ENCODE measurements at places on chromosomes 2 and 18.
A peak's percentile ranks its signal among the peaks of the same experiment; 100 is the strongest.

GRCh38 chr2:173868406-173868805, 96.8 kb downstream of the SP3 start:
- DNase-seq = no peak

DNA sequence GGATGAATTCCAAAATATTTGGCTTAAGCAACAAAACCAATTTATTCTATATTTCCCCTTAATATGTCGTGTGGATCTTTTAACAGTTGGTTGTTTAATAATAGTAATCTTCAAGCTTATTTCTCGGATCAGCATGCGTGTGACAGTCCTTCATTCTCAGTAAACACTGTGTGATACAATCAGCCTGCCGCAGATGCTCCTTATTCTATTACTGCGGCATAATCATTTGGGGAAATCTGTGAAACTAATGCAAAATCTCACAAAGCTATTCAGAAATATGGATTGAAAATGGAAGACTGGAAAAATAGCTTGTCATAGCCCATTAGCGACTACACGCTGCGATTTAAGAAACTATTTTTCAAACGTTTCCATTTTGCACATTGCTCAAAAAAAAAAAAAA, 36.9 kb downstream of the LINC00305 start:
- no peak for DNase-seq

DNA sequence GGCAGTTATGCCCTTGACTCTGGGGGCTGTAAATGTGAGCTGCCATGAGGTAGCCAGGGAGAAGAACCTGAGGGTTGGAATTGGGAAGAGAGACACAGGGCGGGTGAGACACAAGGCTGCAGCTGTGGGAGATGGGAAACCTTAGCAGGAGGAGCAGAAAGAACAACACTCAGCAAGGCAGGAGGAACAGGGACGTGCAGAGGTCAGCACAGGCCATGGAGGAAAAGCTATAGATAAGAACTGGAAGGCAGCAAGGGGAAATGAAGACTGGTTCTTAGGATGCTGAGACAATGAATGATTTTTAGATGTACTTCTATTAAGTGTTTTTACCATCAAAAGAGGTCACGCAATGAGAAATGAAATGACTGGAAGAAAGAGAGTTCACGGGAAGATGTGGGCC, 80.2 kb downstream of the USP40 start:
- no peak for DNase-seq

DNA sequence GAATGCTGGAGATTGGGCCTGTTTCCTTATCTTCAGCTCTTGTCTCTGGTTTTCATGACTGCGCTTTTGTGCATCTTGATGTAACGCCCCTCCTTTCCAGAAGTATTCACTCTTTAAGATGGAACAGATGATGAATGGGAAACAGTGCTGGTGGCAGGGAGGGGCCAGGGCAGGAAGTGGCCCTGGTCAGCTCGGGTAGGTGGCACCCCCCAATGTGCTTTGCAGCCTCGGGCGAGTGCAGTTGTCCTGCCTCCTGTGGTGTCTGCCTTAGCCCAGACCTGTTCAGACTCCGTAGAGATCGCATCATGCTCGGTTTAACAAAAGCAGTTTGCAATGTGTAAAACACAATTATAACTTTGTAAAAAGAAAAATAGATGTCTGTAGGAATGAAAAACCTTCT, 17.0 kb upstream of the MGAT4A start:
- DNase-seq = peak; percentile 80

- DNase-seq = peak; percentile 86
Observed at GRCh38 chr2:24613154-24613814, 122.2 kb downstream of the NCOA1 start.

- no peak for DNase-seq
Observed at GRCh38 chr18:78758496-78758895, 221.1 kb upstream of the SALL3 start.

GRCh38 chr2:241330616-241330981, 14.9 kb downstream of the SEPTIN2 start:
- DNase-seq = no peak

DNA sequence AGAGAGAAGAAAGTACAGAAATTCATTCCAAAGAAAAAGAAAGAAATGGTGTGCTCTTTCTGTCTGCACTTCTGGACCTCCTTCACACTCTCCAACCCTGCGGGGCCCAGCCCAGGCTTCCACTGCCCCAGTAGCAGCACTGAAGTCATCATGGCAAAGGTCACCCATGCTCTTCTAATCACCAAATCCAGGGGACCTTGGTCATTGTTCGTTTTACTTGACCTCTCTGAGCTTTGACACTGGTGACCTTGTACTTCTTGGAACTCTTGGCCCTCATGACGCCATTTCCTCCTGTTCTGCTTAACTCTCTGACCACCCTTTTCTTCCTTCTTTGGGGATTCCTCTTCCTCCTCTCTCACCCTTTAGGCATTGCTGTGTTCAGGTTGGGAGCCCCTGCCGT, 105.6 kb downstream of the SMAD7 start:
- DNase-seq = no peak

- no peak for DNase-seq
Observed at GRCh38 chr2:86249176-86249575, 49.9 kb downstream of the MRPL35 start.

DNA sequence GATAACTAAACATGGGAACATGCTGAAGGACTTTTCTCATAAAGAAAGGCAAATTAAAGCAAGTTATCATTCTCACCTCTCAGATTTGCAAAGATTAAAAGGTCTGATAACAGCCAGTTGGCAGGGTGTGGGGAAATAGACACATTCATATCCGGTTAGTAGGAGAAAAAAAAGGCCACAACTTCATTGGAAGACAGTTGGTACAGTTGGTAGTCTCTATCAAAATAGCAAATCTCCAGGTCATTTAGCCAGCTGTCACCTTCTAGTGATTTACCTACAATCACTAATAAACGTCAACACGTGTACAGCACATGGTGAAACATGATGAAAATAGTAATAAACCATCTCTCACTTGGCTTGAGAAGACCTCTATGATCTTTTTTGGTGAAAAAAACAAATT, 16.6 kb downstream of the INPP5D start:
- no peak for DNase-seq

DNA sequence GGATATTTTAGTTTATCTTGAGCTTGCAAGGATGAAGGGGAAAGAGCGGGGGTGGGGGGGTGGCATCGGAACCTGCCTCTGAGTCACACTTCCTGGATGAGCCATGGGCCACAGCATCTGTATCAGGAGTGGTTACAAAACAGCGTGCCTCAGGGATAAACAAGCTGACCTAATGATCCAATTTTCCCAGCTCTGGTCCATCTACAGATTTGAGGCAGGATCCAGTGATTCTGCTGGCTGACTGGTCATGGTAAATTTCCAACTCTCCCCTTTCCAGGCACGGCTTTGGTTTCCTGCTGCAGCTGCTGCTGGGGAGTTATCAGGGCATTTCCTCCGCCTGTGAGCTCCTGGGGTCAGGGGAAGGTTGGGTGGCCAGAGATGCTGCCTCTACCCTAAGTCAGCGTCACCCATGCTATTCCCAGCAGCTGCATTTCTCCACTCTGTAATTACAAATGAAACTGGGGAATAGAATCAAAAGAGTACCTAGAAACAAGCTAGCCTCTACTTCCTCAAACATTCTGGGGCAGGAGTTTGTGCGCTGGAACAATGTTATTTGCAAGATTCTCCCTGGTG, 4.7 kb upstream of the HPCAL1 start:
- no peak for DNase-seq

DNA sequence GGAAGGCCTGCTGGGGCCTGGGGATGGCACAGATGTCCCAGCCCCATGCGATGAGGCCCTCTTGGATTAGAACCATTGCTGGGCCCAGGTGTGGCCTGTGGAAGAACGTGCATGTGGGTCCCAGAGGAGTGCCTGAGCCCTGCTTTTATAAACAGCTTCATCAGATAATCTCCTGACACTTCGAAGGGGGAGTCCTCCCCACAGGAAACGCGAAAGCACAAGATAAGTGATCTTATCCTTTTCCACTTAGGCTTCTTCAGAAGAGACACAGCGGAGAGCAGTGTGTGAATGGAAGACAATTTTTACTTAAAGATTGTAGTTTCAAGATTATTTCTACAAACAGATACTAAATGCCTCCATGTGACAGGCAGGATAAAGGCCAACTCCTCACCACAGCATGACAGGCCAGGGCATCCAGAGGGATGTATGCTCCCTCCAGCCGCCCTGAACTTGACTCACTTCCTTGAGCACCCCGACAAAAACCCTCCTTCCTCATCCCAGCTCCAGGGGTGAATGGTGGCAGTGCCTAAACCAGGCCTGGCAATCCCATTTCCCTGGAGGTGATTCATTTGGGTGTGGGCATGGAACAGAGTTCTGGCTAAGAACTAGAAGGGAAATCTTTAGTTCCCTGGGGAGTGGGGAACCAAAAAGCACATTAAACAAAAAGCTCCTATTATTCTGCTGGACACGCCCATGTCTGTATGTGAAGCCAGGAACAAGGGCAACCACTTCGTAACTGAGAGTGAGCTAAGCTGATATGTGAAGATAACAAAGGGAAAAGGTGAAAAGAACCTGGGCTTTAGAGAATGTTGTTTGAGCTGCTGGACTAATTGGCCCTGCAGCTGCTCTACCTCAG, 56.2 kb upstream of the TMEM163 start:
- peak; percentile 98 for DNase-seq

GRCh38 chr2:167692936-167693335, 554.5 kb downstream of the STK39 start:
- DNase-seq = no peak

DNA sequence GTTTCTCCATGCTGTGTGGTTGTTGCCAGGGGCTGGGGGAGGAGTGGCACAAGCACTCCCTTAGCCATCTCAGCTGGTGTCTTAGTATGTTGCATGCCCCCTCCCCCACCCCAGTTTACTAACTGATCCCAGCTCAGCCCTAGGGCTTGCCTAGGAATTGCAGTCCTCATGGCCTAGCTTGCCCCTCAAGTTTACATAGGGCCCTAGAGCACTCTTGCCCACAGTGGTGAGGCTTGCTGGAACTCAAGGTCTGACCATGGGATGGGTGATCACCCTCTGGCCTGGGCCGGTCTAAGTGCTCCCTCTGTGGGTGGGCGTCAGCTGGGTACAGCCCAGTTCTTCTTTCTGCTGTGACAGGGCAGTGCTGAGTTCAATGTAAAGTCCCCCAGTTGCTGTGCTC, 156.1 kb upstream of the PIEZO2 start:
- DNase-seq = no peak

DNA sequence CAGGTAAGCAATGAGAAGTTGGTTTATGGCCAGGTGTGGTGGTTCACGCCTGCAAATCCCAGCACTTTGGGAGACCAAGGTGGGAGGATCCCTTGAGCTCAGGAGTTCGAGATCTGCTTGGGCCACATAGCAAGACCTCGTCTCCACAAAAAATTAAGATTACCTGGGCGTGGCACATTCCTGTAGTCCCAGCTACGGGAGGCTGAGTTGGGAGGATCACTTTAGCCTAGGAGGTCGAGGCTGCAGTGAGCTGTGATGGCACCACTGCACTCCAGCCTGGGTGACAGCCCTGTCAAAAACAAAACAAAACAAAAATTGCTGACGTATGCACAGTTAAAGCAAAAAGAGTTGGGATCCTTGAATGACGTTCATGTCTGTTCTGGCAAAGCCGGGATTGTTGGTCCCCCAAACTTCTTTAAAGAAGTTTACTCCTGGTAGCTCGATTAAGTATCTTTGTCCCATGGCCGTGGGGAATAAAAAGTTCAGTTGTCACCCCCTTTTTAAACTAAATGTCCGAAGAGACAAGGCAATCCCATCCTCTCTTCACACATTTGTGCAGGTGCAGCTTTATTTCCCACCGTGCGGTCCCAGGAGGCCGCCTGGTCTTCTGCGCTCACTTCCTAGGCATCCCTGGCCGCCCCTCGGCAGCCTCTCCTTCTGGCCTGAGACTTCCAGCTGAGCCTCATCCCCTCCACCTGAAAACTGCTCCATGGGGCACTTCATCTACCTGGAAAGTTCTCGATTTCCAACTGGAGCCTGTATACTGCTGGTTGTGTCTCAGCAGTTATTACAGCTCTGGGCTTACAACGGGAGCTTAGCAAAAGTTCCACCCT, 762 bp upstream of the SPOPL start:
- peak; percentile 71 for DNase-seq

DNA sequence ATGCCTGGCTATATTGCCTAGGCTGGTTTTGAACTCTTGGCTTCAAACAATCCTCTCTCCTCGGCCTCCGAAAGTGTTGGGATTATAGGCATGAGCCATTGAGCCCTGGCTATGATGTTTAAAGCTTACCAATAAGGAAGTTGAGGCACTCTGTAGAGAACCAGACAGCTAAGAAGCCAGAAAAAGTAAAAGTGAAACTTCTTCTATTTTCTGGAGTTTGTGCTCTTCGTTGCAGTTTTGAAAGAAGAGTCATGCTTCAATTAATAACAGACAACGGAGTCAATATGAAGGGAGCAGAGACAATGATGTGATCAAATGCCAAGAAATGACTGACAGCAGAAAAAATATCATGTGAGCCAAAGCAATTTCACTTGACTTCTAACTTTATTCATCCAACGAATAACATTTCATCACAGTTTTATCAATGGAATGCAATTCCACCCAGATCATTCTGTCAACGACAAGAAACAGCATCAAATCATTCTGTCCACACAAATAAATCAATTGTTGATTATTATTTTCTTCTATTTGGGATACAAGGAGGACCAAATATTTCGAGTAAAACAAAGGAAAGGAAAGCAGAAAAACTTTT, 175.5 kb upstream of the CELF4 start:
- no peak for DNase-seq

- no peak for DNase-seq
Observed at GRCh38 chr2:129347486-129348217, 631.8 kb upstream of the RAB6C start.

- no peak for DNase-seq
Observed at GRCh38 chr2:45172142-45172541, 162.9 kb upstream of the SIX2 start.

DNA sequence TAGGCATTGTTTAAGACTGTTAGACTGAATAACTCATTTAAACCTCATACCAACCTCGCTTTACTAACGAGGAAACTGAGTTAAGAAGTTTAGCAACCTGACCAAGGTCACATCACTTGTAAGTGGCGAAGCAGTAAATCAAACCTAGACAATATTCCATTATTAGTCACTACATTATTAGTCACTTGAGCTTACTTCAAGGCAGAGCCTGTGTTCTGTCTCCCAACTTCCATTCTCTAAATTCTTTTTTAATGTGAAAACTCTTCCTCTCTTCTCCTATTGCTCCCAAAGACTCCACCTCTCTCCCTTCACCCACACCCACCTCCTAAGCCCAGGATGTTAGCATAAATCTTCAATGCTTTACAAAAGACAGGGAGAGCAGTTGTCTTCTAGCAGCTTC, 156.5 kb downstream of the ARL6IP6 start:
- DNase-seq = no peak

DNA sequence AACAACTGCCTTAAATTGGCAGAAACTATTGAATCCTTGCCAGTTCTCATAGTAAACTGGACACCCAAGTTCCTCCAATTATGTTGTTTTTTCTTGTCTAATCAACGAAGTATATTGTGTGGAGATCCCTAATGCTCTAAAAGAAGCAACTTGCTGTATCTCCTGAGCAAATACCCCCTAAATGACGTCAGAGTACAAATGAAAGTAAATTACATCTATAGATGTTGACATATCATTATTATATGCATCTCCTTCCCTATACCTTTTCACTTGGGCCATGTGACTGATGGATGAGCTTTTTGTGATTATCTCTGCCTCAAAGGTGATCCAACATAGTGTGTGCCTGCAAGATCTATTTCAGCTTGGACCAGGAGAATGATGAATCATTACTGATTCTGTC, 159.4 kb downstream of the CCDC148 start:
- DNase-seq = peak; percentile 18

All from NCI-H146 (cell line).